Glomerular endothelial cell (primary cell): ENCODE measurements at places on chromosomes 5 and 9. TPM values are rescaled to one million over a fixed set of nuclear protein-coding genes. Genes with fewer than 3 reads are reported as not detected.

GRCh38 chr5:16544607-16545374 is 72.0 kb downstream of the RETREG1 start:
- no peak for DNase-seq

GRCh38 chr5:129378961-129379360 is 81.1 kb upstream of the ADAMTS19 start:
- DNase-seq = no peak

DNA sequence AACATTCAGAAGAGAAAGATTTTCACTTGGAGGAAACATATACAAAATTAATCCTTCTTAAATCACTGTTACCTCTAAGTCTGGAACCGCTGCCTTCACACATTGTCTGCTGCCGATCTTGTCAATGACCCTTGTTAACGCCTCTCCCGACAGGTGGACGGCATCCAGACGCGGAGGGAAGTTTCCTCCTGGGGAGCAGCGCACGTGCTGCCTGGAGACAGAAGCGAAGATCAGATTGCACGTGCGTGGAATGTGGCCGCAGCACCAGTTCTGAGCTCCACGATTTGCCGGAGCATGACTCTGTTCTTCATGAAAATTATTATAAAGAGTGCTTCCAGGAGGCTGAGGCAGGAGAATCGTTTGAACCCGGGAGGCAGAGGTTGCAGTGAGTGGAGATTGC is 183.6 kb upstream of the IRX4 start:
- no peak for DNase-seq

- no peak for DNase-seq
Observed at GRCh38 chr9:93587651-93588347, 11.4 kb downstream of the PHF2 start.

DNA sequence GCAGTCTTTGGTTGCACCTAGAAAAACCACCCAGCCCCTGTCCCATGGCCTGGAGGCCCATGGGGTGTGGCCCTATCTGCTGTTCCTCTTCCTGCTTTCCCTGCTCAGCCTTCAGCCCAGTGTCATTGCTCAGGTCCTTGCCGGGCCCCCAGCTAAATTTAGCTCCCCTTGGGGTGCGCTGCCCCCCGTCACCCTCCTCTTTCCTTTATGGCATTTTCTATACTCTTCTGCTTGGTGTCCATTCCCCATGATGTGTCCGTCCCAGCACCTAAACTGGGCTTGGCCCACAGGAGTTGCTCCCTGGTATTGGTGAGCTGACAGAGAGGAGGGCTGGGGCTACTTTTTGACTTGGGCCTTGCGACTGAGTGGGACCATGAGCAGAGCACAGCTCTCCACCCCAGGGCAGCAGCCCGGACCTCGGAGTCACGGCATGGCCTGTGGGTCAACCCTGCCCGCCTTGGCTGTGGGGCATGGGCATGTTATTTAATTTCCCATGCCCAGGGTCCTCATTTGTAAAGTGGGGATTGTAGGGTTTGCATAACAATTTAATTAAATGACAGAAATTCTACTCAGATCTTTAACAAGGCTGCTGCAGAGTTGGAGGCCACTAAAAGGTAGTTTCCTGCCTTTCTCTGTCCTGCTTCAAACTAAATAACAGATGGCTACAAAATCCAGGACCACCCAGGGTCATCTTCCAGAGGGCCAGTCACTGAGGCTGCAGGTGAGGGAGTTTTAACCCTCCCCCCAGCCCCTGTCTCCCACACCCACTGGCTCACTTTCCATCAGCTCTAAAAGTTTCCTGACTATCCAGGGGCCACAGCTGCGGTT is 98.2 kb downstream of the DAP start:
- no peak for DNase-seq

- no peak for DNase-seq
Observed at GRCh38 chr9:96661711-96662110, 6.6 kb upstream of the PRXL2C start.

- DNase-seq = no peak
Observed at GRCh38 chr9:135524130-135524861, 3.1 kb downstream of the LCN1 start.

DNA sequence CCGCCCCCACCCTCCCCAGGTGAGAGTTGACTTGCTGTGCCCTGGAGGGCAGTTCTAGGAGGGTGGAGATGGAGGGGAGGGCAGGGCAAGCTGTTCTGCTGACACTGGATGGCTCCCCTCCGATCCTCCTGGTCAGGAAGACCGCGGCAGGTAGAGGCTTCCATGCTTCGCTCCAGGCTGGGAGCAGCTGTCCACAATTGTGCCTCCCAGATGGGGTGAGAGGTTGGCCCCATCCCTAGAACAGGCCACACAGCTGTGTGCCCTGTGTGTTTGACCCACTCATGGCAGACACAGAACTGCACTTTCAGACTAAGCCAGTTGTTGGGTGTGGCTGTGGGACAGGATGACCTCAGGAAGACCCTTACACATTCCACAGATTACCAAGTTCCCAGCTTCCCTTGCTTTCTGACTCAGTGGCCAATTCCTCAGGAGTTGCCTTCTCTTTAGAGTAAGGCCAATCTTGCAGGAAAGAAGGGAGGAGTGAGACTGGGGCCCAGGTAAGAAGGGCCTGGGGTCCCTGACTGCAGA is 72.1 kb upstream of the HSPA9 start:
- no peak for DNase-seq

- DNase-seq = no peak
Observed at GRCh38 chr9:131590449-131590848, 45.1 kb downstream of the PRRT1B start.

GRCh38 chr5:2556375-2556966 is 195.0 kb downstream of the IRX2 start:
- no peak for DNase-seq

GRCh38 chr9:37301042-37301853 is 121.2 kb upstream of the GRHPR start:
- DNase-seq = no peak

DNA sequence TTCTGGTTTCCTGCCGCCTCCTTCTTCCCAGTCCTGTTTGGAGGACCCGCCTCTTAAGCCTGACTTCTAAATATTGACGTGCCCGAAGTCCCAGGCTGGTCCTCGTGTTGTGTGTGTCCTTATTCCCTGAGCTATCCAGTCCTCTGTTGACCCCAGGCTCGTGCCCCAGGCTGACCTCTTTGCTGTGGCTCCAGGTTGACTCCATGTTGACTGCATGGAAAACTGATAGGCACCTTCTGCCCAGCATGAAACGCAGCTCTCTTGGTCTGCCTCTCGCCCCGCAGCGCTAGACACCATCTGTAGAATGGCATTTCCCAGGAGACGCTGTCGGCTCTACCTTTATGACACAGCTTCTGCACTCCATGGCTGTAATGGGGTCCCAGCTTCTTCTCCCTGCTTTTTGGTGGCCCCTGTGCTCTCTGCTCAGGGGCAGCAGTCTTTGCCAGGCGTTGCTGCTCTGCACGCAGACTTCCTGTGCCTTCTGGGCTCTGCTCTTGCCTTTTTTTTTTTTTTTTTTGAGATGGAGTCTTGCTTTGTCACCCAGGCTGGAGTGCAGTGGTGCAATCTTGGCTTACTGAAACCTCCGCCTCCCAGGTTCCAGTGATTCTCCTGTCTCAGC is 28.4 kb downstream of the EHMT1 start:
- no peak for DNase-seq

DNA sequence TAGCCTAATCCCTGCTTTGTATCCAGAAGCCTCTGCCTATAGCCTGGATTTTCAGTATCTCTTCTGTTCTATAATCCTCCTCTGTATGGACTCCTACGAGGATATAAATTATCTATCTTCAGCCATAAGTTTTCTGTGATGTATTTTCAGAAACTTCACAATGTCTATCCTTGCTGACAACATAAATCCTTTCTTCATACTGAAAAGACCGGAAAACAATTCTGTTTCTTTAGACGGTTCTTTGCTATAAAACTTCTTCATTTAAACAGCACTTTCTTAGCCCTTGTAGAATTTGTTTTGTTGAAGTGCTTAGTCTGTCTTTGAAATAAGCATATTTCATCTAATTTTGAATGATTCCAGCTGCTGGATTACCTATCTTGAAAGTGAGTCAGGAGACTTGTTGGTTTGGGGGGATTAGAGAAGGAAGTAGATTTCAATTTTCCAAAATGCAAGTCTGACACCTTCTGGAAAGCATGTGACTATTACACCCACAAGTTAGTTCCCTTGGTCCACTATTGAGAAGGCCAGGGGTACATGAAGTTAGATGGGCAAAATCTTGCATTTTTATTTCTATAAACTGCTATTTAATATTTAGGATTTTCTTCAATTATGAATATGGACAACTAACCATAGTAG is 96.3 kb upstream of the RANBP3L start:
- DNase-seq = no peak

DNA sequence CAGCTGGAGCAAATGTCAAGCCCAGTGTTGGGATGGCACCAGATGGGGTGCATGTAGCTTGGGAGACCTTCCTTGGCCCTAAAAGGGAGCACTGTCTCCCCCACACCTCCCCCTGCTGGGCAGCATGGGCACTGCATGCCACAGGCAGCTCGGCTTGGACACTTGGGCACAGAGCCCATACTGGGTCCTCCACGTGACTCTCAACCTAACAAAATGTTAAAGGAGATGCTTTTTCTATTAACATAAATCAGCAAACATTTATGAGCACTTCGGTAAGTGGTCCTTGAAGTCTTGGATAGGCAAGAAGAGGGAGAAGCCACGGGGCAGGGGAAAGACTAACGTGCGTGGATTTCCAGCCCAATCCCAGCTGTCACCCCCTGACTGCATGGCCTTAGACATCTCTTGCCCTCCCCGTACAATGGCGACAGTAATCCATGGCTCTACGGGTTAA is 23.9 kb upstream of the MAPK9 start:
- DNase-seq = no peak

DNA sequence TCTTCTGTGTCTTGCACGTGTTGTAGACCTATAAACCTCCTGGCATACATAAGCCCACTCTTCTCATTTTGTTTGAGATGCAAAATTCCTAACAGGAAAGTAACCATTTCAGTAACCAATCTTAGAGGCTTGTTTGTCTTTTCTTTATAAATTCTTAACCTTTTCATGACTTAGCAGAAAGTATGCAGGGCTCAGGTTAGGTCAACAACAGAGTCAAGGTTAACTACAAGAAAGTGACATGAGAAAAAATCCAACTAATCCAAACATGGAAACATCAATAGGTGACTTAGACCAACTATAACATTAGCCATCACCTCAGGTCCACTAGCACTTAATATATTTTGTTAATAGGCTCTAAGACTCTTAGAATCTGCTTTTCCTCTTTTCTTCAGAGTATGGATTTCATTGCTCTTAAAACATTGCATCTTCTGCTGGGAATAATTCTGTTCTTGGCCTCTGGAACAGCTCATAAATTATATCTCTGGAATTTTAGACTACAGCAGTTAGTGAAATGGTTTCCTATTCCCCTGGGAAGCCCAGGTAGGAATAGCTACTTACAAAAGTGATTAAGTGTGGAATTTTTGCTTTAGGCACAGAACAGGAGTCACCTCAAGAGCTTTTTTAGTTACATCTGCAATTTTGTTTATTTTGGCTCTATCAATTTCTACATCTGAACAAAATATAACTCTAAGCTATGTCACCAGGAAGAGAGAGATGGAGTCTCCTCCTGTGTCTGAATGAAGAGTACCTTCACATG is 155.3 kb upstream of the ANKRD55 start:
- DNase-seq = no peak

DNA sequence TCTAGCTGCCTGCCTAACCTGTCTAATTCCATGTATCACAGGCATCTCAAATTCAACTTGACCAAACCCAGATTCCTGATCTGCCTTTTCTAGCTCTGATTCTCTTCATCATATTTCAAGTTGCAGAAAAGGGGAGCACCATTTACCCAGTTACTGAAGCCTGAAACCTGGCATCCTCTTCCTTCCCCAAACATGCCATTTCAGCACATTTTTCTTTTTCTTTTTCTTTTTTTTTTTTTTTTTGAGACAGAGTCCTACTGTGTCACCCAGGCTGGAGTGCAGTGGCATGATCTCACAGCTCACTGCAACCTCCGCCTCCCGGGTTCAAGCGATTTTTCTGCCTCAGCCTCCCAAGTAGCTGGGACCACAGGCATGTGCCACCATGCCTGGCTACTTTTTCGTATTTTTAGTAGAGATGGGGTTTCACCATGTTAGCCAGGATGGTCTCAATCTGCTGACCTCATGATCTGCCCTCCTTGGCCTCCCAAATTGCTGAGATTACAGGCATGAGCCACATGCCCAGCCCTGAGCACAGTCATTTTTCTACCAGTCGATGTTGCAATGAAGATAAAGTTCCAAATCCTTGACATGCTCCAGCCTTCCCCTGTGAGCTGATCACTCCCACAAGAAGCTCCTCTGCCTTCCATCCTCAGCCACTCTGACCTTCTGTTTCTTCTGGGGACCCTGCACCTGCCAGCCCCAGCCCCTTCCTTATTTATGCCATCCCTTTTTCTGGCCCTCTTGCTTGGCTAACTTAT is 32.2 kb downstream of the ACER2 start:
- no peak for DNase-seq

GRCh38 chr5:66440202-66440680 is 156.0 kb upstream of the MAST4 start:
- DNase-seq = peak; percentile 57

DNA sequence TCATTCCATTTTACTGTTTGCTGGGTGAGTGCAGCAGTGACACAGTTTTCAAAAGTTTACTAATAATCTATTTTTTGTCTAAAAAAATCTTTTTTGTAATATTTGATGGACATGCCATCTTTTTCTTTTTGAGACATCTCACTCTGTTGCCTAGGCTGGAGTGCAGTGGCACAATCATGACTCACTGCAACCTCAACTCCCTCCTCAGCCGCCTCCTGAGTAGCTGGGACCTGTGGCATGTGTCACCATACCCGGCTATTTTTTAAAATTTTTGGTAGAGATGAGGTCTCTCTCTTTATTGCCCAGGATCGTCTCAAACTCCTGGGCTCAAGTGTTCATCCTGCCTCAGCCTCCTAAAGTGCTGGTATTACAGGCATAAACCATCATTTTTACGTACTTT is 86.0 kb downstream of the KDM4C start:
- DNase-seq = no peak

DNA sequence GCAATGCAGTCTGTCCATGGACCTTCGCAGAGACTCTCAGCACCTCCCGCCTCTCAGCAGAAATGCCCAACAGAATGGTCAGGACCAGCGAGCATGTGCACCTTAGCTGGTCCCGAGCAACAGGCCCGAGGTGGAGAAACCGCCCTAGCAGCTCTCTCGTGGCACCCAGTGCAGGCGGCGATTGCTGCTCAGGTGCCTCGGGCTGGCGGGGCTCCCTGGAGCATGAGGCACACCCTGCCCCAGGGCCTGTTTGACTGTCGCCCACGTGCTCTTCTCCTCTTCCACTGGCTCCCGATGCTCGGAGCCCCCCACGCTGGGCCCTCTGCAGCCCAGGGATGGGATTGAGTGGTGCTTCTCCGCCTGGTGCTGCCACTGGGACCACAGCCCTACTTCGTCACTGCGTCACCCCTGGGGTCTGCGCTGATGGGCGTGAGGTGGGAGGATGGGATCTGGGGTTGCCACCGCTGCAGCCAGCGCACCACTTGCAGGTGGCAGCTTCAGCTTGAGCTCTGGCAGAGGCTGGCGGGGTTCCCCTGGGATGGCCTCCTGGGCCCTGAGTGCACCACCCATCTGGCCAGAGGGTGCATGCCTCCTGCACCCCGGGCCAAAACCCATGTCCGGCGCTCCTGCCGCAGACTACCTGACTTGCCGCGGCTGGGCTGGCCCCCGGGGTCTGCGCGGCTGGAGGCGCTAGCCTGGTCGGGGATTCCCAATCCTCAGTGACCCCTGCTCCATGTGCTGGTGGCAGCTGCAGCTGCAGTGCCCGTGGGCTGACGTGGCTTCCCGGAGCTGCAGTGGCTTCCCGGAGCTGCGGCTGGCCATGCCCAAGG is 244.2 kb downstream of the FOXD4L6 start:
- no peak for DNase-seq

Gene PAIP2
- total RNA-seq = 48.5 and 56.1 TPM in 2 replicates

Gene PSIP1
- total RNA-seq = 25.8 and 48.4 TPM in 2 replicates

Gene STK10
- total RNA-seq = 61.3 and 79.8 TPM in 2 replicates

Gene LRRC19
- not detected in 2 replicates for total RNA-seq

Gene TMED9
- 247 and 332 TPM in 2 replicates for total RNA-seq

Gene ASPN
- total RNA-seq = not detected in 2 replicates

Gene HMGCS1
- total RNA-seq = 34.1 and 41.8 TPM in 2 replicates
